ENCODE measurements at places on chromosomes 4 and X.

DNA sequence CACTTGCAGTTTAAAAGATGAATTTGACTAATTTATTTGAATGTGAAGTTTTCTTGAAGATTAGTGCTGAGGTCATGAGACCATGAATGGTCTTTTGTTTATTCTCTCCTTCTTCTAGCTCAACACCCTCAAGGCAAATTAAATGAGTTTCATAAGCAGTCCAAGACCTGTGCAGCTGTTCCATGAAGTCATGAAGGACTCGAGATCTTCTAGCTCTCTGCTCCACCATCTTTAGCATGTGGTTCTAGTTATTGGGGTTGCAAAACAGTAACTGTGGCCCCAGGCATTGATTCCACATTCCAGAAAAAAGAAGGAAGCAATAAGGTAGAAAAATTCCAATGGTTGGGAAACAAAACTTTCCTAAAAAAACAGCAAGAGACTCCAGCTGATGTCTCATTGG, 84.2 kb upstream of the HS3ST1 start:
- no peak for DNase-seq

- peak; percentile 97 for DNase-seq
These were observed at the start of gene MMAA for GRCh38 chr4:145618932-145619638. TSS of gene MMAA (plus strand) at chr4:145619385. CDS start at chr4:145639140, 19,755 bp downstream.

- no peak for DNase-seq
These were observed 785.0 kb downstream of the GLUD2 start for GRCh38 chrX:121832446-121832845.

DNA sequence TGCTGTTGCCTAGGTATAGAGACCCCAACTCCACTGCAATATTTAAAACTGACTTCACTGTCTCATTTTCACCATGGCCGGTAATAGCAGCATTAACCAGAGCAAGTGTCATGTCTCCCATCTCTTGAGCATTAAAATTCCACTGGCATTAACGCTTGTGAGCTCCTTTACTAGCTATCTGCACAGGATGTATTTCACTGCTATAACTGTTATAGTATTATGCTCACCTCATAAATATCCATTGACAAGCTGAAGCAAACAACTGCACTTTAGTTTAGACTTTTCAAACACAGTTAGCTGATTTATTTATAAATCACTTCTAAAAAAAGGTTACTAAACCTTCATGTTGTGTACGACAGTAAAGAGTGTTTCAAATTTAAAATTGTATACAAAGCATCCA, 157.8 kb downstream of the ANTXR2 start:
- no peak for DNase-seq

DNA sequence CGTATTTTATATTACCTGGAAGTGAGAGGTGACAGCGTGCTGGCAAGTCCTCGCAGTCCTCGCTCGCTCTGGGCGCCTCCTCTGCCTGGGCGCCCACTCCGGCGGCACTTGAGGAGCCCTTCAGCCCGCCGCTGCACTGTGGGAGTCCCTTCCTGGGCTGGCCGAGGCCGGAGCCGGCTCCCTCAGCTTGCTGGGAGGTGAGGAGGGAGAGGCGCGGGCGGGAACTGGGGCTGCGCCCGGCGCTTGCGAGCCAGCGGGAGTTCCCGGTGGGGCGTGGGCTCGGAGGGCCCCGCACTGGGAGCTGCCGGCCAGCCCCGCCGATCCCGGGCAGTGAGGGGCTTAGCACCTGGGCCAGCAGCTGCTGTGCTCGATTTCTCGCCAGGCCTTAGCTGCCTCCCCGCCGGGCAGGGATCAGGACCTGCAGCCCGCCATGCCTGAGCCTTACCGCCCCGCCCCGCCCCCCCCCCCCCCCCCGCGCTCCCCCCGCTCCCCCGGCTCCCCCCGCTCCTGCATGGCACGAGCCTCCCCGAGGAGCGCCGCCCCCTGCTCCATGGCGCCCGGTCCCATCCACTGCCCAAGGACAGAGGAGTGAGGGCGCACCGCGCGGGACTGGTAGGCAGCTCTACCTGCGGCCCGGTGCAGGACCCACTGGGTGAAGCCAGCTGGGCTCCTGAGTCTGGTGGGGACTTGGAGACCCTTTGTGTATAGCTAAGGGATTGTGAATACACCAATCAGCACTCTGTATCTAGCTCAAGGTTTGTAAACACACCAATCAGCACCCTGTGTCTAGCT, 298.9 kb upstream of the MAGEB16 start:
- DNase-seq, result no peak

DNA sequence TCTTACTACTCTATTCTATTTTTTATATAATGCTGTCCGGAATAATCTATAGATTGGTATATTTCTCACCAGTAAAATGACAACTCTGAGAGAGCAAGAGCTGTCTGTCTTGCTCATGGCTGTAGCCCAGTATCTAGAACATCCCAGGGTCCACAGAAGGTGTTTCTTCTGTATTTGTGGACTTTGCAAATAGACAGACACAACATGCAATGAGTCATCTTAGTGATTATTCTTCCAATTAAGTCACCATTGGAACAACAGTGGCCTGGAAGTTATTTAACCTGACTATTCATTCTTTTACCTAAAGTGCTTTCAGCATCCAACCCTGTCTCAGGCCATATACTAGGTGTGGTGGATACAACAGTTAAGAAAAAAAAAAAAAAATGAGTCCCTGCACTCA, 179.5 kb downstream of the PPARGC1A start:
- DNase-seq, result no peak

GRCh38 chr4:122673252-122673651, 52.4 kb upstream of the IL21 start:
- no peak for DNase-seq

- no peak for DNase-seq
These were observed 430.2 kb upstream of the ZFP42 start for GRCh38 chr4:187565416-187565815.

- no peak for DNase-seq
These were observed 136.2 kb downstream of the SHROOM3 start for GRCh38 chr4:76571274-76571673.

GRCh38 chr4:598925-599324, 22.8 kb upstream of the TMEM271 start:
- DNase-seq, result no peak

- DNase-seq, result no peak
These were observed 86.3 kb downstream of the BCOR start for GRCh38 chrX:40011322-40012038.

DNA sequence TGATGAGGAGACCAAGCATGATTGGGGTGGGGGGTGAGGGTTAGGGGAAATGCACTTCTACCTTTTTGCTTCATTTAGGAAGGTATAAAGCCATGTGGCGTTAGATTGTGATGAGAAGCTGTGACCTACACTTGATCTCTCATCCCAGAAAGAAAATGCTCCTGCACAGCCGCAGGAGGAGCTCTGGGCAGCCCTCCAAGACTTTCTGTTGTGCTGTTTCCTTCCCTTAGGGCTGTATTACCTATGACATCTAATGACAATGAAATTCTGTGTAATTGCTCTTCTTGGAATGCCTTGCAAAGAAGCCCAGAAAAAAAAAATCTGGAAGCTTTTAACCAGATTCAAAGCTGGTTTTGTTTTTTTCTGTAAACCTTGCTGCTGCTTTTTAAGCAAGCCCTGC, 13.4 kb downstream of the PRPS2 start:
- DNase-seq, result no peak

DNA sequence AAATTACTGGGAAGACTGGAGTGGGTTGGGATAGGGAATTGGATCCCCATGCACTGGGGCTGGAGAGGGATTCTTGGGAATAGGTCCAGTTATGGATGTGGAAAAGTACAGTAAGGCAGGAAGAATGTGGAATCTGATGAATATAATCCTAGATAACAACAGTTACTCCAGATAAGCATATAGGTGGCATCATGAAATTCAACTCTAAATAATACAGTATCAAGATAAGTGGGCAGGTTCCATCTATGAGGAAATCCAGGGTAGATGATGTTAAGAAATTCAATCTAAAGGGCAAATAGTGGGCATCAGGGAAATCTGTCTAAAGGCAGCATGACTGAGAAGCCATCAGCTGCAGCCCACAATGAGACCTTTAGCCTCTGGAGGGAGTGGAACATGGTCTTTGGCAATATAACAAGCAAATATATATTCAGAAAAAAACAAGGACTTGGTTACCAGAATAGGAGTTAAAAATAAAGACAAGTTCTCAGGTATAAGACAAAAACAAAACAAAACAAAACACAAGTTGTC, 1.2 kb downstream of the DTHD1 start:
- DNase-seq, result no peak

DNA sequence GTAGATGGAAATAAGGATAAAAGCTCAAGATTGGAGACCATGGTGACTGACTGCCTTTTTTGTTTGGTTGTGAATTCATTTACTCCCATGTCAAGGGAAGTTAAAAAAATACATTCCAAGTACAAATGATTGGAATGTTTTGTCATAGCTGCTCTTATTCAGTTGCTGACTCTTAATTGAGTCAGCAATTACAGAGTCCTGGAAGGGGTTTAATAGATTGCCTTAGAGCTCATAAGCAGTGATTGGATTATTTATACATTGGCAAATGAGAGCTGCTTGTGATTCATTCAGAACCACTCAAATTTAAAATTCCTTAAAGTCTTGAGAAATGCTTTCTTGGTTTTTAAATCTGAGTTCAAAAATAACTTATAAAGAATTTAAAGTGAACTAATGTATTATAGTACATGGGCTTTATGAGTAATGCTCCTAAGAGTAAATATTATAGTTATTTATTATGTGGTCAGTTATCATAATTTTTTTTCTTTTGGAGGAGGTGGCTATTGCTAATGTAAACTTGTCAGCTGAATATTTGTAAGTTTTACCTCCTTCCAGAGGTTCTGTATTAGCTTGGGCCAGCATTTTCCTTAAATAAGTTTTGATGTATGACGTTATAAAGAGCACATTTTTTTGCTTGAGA, 13.6 kb downstream of the JADE1 start:
- DNase-seq, result no peak

Data from OCI-M1 (cell line).